ENCODE measurements at places on chromosomes 4 and X. TPM values are rescaled to one million over a fixed set of nuclear protein-coding genes. Genes with fewer than 3 reads are reported as not detected.

DNA sequence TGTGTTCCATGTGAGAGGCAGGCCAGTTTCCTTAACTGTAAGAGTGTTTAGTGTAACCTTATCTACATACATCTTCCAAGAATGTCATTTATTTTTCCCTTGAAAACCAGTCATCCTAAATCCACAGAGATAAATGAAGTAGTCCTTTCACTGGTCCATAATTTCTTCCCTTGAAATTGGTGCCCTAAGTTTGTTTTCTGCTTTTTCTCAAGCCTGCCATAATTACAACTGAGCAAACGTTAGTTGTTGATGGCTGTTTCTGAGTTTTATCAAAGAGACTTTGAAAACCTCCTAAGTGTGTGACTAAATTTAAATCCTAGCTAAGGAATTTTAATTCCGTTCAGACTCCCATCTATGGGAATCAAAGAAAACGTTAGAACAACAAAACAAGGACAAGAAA, 3.6 kb upstream of the TDO2 start:
- H3K27ac ChIP-seq: no peak overlapping the region
- DNase-seq: no peak
- H3K36me3 ChIP-seq: no peaks in the 10 kb centered on the region
- H3K27me3 ChIP-seq: no peaks in the 10 kb centered on the region
- H3K4me1 ChIP-seq: peaks cover 14% of the 10 kb centered on the region
- no peak overlapping the region for H3K4me3 ChIP-seq

AADAT gene
- not detected for total RNA-seq

CLCN4 gene
- 4.3 TPM for total RNA-seq

- no peak overlapping the region for H3K4me3 ChIP-seq
- H3K4me1 ChIP-seq: peaks cover 54% of the 10 kb centered on the region
- no peak overlapping the region for H3K27ac ChIP-seq
- H3K36me3 ChIP-seq: peaks cover 50% of the 10 kb centered on the region
- H3K27me3 ChIP-seq: no peaks in the 10 kb centered on the region
Measured at GRCh38 chr4:145870155-145871020, 68.2 kb downstream of the ZNF827 start.

DNA sequence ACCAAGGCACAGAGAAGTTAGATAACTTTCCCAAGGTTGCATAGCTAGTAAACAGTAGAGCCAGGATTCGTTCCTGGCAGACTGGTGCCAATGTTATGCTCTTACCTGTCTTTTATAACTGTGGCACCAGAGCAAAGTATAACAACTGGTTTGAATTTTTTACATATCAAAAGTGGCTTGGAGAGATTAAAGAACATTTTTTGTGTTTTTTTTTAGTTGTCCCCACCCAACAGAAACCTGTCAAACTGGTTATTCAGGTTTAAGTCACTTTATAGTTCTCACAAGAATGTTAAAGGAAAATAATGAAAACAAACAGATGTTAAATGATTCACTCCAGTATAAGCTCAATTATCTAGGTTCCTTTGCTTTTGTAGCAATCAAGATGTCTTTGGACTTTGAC, 15.6 kb upstream of the FAM47E start:
- H3K4me3 ChIP-seq: no peak overlapping the region
- no peaks in the 10 kb centered on the region for H3K36me3 ChIP-seq
- no peaks in the 10 kb centered on the region for H3K27me3 ChIP-seq
- no peaks in the 10 kb centered on the region for H3K4me1 ChIP-seq
- DNase-seq: no peak
- H3K27ac ChIP-seq: no peak overlapping the region

GRCh38 chrX:39261446-39262147, 460.3 kb downstream of the MID1IP1 start:
- H3K4me3 ChIP-seq: no peak overlapping the region
- H3K27me3 ChIP-seq: no peaks in the 10 kb centered on the region

- DNase-seq: no peak
- H3K27ac ChIP-seq: no peak overlapping the region
- H3K4me3 ChIP-seq: no peak overlapping the region
- H3K27me3 ChIP-seq: no peaks in the 10 kb centered on the region
Measured at GRCh38 chr4:157994863-157995262, 178.0 kb downstream of the GASK1B start.

DNA sequence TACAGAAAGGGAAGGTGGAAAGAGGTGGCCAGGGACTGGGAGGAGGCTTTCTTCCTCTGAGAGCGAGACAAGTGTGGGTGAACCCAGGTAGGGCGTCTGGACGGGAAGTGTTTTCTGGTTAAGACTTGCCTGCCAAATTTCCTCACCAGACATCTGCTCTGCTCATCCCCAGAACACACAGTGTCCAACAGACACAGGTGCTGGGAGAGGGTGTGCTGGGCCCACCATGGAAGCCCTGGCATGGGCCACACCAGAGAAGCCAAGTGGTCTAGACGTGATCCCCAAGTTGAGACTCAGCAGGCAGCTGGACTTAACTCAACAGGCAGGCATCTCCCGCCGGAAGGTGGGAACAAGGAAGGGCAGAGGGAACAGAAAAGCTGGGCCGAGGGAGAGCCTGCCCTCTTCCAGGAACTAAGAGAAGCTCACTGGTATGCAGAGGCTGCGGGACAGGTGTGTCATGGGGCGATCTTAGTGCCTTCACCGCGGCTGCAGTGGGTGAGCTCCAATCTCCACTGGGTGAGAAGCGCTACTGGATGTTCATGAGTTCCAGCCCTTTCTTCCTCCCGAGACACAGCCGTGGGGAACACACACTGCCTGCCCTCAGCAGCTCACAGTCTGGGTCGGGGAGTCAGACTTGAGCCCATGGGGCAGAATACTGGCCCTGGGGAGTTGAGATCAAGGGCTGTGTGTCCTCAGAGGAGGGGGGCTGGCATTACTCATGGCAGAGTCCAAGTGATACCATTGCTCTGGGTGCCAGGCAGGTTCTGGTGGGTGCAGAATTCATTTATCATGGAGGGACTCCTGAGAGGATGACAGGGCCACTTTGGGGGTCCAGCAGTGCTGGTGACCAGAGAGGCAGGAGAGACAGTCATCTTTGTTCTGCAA, 110.2 kb downstream of the CPZ start:
- H3K27me3 ChIP-seq: no peaks in the 10 kb centered on the region
- no peak overlapping the region for H3K4me3 ChIP-seq
- no peaks in the 10 kb centered on the region for H3K4me1 ChIP-seq
- no peaks in the 10 kb centered on the region for H3K36me3 ChIP-seq
- no peak for DNase-seq
- no peak overlapping the region for H3K27ac ChIP-seq

DNA sequence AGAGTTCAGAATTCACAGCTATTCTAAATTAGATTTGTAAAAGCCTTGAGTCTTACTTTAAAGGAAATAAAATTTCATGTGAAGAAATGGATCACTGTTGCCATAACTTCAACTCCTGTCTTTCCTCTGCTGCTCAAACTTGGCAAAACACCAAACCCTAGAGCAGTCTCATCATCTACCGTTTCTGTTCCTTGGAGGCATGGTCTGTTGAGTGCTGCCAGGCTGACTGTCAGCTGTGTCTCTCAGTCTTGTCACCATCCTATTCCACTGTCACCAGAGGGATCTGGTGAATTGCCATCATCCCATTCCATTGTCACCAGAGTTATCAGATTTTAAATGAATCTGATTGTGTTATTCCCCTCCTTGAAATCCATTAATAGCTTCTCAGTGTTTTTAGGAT, 55.6 kb downstream of the STIM2 start:
- peaks cover 21% of the 10 kb centered on the region for H3K4me1 ChIP-seq
- H3K4me3 ChIP-seq: no peak overlapping the region
- peaks cover 38% of the 10 kb centered on the region for H3K36me3 ChIP-seq
- no peak for DNase-seq
- no peak overlapping the region for H3K27ac ChIP-seq

GRCh38 chrX:154021131-154021611, 1.5 kb upstream of the IRAK1 start:
- H3K36me3 ChIP-seq: no peaks in the 10 kb centered on the region
- peaks cover 33% of the 10 kb centered on the region for H3K4me1 ChIP-seq
- peak overlapping the region; percentile 74 for H3K27ac ChIP-seq
- no peak for DNase-seq
- no peaks in the 10 kb centered on the region for H3K27me3 ChIP-seq

Data from Karpas-422 (cell line).